ENCODE measurements at places on chromosomes 7 and 10.

DNA sequence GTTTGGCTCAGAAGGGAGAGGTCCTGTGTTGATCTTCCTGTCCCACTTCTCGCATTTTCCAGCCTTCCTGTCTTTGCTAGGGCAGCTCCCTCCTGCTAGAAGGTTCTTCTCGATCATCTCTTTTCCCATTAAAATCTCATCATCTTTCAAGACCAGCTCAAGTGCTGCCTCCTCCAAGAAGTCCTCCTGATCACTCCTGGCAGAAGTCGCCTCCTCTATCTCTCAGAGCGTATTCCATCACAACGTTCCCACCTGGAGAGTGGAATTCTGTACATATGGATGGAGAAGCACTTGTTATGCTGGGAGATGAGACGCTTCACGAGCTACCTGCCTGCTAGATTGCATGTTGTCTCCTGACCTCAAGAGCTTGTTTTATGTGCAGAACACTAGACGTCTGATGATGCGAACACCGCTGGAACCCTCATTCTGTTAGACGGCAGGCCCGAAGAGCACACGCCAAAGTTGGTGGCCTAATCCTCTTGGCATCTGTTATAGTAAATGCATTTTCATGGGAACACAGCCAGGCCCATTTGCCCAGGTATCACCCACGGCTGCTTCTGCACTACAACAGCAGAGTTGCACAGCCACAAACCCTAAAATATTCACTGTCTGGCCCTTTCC is 68.0 kb upstream of the INSIG1 start:
- DNase-seq: no peak

- DNase-seq: no peak
These were observed 67.0 kb downstream of the CTBP2 start for GRCh38 chr10:125093199-125093973.

DNA sequence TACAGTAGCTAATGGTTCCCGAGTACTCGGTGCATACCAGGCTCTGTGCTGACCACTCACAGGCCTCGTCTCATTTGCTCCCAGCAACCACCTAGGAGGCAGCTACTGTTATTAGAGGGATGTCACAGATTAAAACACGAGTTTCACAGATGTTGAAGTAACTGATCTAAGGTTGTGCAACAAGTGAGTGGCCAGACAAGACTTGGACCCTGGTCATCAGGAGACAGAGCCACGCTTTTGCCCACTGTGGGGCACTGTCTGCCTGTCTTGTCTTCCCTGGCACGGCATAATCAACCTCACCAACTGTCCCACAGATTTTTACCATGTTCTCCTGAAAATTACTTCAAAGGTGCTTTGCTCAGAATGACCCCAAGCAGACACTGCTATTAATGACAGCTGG is 111.6 kb upstream of the HABP2 start:
- no peak for DNase-seq

DNA sequence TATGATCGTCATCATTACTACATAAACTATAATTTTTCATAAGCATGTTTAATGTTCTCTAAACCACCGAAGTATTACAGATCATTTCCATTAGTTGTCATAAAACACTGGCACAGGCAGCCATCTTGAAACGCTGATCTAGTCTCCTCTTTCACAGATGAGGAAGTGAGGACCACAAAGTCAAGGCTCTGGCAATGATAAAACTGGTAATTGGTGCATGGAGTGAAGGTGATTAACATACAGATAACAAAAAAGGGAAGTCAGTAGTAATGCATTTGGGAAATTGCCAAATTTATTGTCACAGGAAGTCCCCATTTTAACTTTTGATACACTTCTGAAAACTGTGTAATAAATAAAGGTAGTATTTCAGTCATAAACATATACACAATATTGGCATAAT is 49.3 kb downstream of the FBXL13 start:
- DNase-seq: no peak

DNA sequence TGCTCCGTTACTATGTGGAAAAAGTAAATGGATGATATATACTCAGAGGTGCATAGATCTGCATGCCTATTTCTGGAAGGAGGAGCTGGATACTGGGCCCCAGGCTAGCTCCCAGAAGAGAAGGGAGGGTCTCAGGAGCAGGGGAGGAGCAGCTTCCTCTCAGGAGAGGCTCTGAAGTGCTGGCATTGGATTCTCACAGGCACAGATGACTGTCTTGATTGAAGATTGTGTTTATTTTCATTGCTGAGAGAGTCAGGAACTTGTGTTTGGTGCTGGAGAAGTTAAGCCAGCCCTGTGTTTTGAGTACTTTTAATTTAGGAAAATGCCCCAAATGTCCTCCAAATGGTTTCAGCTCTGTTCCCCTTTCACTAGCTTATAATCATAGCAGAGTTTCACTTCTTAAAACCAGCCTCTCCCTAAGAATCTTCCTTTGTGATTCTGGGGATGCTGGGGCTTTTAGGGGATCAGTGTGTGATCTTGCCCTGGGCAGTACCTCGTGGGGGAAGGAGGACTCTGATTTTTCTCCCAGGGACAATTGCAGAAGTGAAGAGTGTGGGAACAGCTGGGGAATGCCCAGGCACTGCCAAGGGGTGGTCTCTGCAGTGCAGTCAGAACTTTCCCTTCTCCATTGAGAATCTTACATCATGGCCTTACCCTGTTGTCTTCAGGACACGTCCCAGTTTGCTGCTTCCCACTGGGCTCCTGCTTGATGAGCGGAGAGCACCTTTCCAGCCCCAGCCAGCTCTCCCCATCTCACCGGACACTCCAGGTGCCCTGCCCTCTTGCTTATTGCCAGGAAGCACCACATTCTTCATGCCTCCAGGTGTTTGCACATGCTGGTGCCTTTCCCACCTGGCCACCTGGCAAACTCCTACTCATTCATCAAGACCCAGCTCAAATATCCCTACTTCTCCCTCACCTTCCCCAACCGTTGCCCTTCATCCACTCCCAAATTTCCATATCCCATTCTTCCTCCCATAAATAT is 102.8 kb downstream of the ARHGAP22 start:
- no peak for DNase-seq

DNA sequence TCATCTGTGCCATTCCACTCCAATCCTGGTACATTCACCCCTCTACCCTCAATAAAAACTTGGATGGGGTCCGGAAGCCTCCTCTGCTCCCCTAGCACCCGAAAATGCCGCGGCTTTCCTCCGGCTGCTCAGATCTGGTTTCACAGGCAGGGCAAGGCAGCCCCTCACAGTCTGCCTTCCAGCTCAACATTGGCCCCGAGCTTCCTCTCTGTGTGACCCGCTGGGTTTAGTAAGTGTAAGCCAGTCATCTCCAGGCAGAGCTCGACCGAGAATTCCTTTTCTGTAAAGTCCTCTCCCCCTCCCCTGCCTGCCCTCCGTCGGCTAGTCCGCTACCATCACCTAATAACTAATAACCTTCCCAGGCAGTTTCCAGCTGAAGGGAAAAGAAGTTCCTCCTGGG is 3.4 kb downstream of the INHBA start:
- no peak for DNase-seq

- no peak for DNase-seq
These were observed 362.3 kb downstream of the GRID1 start for GRCh38 chr10:86004337-86004736.

Measured in NCI-H524 treated with DMSO at 0.1 percent for 48 hours (cell line).